ENCODE measurements at places on chromosomes 11 and 22.

GRCh38 chr11:68117853-68118470, 3.2 kb downstream of the CHKA start:
- no peak for DNase-seq

- DNase-seq = peak; percentile 97
Observed at GRCh38 chr11:47394322-47395222, 13.8 kb upstream of the SLC39A13 start.

- DNase-seq = no peak
Observed at GRCh38 chr11:30420233-30420787, 97.4 kb downstream of the ARL14EP start.

- DNase-seq = no peak
Observed at GRCh38 chr11:118842369-118842768, 41.3 kb upstream of the CXCR5 start.

DNA sequence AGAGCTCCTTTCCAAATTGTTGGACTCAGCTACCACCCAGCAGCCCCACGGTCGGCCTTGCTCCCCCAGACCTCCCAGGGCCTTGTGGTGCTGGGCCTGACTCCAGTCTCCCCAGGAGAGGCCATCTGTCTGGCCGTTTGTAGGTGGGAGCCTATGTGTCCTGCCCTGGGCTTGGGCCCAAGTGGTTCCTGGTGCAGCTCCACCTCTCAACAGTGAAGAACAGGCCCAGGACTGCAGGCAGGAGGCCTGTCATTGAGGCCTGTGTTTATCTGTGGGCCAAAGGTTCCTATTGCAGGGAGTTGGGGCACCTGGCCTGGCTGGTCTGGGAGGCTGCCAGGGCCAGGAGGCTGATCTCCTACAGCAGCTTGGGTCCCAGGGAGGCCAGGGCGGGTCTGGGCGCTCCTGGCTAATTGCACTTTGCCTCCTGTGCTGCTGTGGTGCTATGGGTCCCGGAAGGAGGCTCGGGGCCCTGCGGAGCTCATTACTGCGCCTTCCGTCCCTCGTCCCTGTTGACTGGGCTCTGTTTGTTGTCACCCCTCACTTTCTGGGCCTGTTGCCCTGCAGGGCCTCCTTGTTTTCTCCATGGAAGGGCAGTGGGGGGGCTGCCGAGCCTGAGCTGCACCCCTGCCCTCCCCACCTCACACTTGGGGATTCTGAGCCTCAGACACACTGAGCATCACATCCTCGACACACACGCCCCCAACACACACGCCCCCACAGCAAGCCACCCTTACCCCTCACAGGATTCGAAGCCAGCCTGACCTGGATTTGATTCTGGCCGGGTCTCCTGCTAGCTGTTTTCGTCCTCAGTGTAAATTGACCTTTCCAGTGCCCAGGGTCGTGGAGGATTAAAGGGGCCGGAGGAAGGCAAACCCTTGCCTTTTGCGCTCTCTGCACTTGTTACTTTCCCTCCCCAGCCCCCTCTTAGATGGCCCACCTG, 6.8 kb upstream of the OMP start:
- DNase-seq = no peak

DNA sequence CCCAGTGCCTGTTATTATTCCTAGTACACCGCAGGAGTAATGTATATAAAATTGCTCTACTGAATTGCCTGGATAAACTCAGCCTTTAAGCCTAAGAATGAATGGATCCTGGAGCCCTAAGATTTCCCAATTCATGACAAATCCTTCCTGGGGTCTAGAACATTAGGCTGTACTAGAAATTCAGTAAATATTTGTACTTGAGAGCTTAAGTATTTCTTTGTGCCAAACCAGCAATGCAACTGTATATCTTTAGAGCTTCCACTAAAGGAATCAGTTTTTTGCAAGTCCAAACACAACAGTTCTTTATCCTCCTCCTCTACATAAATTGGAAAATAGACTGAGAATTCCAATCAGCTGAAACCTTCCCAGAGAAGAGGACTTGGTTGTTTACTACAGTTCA, 65.6 kb downstream of the FAM168A start:
- DNase-seq = no peak

GRCh38 chr22:26579331-26579886, 10.5 kb downstream of the TPST2 start:
- peak; percentile 23 for DNase-seq
